ENCODE measurements at places on chromosomes 11 and 22.

GRCh38 chr22:45994491-45995404 lies 17.8 kb upstream of the WNT7B start:
- DNase-seq, result peak; percentile 40

DNA sequence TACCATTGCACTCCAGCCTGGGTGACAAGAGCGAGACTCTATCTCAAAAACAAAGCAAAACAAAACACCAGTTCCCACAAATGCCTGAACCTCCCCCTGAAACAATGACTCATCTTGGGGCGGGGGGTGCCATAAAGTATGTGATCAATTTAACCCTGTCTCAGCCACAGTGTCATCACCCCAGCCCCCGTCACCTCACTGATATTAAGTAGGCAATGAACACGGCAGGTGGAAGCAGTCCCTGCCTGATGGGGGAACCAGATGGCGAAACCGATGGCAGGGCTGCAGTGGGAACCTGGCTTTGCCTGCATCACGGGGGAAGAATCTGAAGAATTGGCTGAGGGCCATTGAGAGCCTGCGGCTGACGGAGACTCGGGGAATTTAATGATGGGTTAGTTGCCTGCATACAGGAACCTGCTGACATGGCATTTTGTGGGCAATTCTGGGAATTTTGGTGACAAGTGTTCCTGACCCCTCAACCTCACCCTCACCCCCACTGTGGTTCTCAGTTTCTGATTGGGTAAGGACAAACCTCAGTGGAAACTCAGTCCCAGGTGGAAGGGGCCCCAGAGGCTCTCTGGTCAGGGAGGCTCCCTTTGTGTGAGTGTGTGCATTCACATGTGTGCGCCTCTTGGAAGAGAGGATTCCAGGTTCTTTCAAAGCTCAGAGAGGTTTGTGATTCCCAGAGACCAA lies 39.1 kb upstream of the SHISAL1 start:
- DNase-seq, result peak; percentile 71

DNA sequence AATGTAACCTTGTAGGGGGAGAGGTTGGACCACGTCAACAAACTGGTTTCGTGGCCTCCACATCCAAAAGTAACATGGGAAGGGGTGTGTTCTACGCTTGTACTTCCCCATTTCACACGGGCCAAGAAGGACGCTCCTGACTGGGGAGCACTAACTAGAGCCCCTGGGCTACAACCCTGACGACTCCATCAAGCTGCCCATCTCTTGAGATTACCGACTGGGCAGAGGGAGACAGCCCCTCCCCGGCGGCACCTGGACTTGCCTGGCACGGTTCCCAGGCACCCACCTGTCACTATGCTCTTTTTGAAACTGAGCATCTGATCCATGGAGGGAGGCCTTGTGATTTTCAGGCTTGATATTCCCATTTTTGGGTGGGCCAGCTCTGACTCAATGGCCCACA lies 68.5 kb downstream of the SHANK2 start:
- DNase-seq, result no peak

DNA sequence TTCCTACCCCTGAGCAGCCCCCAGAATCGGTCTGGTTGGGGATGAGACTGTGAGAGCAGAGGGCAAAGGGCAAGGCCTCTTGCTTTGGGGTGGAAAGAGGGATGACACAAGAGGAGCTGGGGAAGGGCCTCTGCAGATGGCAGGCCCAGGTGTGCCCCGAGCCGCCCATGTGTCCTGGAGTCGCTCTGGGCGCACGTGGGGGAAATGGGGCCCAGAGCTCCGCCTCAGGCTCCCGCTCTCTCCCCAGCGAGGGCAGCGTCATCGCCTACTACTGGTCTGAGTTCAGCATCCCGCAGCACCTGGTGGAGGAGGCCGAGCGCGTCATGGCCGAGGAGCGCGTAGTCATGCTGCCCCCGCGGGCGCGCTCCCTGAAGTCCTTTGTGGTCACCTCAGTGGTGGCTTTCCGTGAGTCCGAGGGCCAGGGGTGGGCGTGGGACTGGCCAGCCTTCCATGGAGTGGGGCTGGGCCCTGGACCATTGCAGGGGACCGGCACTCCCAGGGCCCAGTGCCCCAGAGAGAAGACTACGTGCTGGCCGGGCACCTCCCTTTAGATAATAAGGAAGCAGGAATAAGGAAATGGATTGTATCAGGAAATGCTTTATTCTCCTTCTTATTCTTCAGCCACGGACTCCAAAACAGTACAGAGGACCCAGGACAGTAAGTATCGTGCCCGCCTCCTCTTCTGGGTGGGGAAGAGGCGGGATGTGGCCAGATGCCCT lies 30.1 kb downstream of the ST14 start:
- DNase-seq, result no peak

DNA sequence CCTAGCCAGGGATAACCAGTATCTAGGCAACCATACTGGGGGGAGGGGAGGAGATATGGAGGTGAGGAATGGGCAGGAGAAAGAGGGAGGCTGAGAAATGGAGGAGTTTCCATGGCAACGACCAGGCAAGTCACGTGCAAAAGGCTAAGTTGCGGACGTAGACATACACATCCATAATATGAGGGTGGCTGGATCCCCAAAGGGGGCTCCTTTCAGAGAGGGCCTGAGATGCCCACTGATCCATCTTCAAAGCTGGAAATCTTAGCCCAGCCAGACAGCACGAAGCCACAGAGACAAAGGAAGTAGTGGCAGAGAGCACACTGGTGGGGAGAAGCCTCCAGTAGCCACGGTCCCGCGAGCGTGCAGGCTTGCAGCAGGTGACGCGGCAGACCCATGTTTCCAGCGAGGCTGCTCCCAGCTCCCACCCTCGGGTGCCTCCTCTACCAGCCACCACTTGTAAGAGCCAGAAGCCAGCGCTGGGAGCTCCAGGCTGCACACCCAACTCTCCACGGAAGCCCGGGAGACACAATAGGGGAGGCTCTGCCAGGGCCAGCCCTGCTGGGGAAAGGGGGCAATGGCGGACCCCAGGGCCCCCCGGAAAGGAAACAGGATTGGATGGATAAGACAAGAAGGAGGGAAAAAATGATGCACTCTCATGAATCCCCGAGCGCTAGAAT lies 938 bp downstream of the FXYD6 start:
- no peak for DNase-seq

DNA sequence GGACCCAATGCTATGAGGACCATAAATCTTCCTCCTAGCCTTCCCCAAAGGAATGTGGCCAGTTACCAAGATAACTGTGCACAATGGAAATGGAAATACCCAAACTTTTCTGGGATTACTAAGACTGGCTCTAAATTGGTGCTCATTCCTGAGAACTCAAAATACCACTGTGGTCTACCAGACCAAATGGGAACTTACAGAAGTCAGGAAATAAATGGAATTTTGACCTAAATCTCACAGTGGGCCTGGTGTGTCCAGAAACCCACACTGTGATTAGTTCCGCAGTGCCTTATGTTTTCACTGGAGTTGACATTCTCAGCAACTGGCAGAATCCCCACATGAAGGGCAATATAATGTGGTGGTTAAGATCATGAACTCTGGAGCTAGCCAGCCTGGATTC lies 99.4 kb upstream of the ZC3H12C start:
- no peak for DNase-seq

DNA sequence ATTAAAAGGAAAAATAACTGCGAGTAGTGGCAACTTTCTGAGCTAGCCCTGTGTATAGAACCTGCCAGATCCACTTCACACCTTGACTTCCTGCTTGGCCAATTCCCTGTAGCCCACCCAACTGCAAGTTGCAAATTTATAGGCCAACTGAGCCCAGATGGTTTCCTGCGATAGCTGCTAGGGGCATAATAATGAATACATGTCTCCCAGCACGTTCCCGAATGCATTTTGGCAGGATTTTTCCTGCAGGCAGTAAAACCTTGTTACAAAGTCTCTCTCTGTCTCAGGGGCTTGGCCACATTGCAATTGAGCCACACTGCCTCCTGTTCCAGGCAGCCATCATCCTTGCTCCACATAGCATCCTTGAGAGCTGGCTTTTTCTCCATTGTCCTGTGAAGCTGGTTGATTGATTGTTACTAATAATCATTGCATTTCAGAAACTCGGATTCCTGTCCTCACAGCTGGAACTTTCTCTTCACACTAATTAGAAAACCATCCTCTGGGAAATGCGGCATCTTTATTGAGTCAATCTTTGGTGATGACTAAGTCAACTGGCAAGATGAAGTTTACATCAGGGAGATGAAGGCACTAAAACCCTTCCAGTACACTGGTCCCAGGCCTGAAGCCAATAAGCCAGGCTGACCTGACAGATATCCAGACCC lies 18.6 kb upstream of the LMO2 start:
- DNase-seq, result no peak

DNA sequence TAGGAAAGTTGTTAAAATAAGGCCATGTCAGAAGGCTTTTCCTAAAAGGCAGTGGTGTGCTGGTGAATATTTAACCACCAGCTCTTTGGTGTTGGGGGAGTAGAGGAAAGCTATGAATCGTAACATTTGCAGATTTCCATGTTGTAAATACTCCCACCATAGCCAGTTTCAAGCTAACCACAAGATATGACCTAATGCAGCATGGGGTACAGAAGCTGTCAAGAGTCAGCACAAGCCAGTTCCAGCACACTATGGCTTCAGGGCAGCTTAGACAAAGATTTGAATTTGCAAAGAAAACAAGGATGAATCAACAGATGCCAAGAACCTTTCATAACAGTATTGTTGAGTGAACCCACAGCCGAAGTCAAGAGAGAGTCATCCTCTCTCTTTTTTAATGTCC lies 40.0 kb downstream of the COMMD9 start:
- no peak for DNase-seq

DNA sequence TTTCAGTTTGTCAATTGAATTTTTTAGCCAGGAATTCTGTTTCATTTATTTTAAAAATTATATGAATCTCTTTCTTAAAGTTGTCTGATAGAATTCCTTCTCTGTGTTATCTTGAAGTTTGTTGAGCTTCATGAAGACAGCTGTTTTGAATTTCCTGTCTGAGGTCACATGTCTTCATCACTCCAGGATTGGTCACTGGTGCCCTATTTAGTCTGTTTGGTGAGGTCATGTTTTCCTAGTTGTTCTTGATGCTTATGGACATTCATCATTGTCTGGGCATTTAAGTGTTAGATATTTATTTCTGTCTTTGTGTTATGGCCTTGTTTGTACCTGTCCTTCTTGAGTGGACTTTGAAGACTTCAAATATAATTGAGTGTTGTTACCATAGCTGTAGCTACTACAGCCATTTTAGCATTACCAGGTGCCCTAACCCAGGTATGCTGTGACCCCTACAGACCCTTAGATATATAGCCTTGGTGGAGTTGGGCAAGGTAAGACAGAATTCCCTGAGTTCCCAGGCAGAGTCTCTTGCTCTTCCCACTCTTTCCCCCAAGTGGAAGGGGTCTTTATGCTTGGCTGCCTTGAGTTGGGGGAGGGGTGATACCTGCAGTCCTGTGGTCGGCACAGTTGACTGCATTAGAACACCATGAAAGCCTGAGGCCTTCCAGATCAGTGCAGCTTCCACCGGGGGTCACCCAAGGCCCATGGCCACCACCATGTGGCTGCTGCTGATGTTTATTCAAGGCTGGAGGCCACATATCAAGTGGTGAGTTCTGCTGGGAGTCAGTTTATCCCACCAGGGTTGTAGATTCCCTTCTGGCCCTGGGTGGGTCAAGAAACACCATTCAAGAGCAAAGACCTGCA lies 229.6 kb downstream of the DYNC2H1 start:
- DNase-seq, result no peak
